ENCODE measurements at places on chromosomes 3 and 15. TPM values are rescaled to one million over a fixed set of nuclear protein-coding genes. Genes with fewer than 3 reads are reported as not detected.

GRCh38 chr3:193520738-193521137 lies 34.0 kb downstream of the ATP13A4 start:
- H3K4me3 ChIP-seq: no peak overlapping the region
- DNase-seq: no peak
- H3K27me3 ChIP-seq: no peaks in the 10 kb centered on the region
- no peaks in the 10 kb centered on the region for H3K4me1 ChIP-seq
- H3K36me3 ChIP-seq: peaks cover 1% of the 10 kb centered on the region
- no peak overlapping the region for H3K27ac ChIP-seq

GRCh38 chr3:109339714-109340648 lies 2.6 kb upstream of the DPPA4 start:
- H3K36me3 ChIP-seq: peaks cover 2% of the 10 kb centered on the region
- H3K4me1 ChIP-seq: peaks cover 10% of the 10 kb centered on the region
- no peak for DNase-seq
- H3K27me3 ChIP-seq: peaks cover 44% of the 10 kb centered on the region
- H3K27ac ChIP-seq: no peak overlapping the region

Gene PLSCR5
- not detected for total RNA-seq

Gene PGBD4
- total RNA-seq: 2.8 TPM

Gene NR1D2
- 4.8 TPM for total RNA-seq

Gene CD200
- 32.7 TPM for total RNA-seq

DNA sequence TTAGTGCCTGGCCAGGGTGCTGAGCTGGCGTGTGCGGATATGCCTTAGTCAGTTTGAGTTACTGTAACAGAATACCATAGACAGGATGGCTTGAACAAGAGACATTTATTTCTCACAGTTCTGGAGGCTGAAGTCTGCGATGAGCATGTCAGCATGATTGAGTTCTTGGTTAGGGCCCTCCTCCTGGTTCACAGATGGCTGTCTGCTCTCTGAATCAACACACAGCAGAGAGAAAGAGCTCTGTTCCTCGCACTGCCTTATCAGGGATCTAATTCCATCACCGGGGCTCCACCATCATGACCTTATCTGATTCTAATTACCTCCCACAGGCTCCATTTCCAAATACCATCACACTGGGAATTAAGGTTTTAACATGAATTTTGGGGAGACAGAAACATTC lies 386.6 kb upstream of the DPH6 start:
- no peak for DNase-seq
- H3K27me3 ChIP-seq: no peaks in the 10 kb centered on the region
- H3K4me3 ChIP-seq: no peak overlapping the region
- H3K4me1 ChIP-seq: no peaks in the 10 kb centered on the region

- no peaks in the 10 kb centered on the region for H3K36me3 ChIP-seq
- H3K27me3 ChIP-seq: peaks cover 4% of the 10 kb centered on the region
- DNase-seq: no peak
- no peak overlapping the region for H3K4me3 ChIP-seq
Observed at GRCh38 chr3:152030320-152030719, 156.9 kb downstream of the SUCNR1 start.

GRCh38 chr3:61117045-61117898 lies 134.0 kb downstream of the FHIT start:
- no peak overlapping the region for H3K4me3 ChIP-seq
- DNase-seq: no peak
- H3K27ac ChIP-seq: no peak overlapping the region

- H3K4me3 ChIP-seq: no peak overlapping the region
- H3K27ac ChIP-seq: no peak overlapping the region
- H3K4me1 ChIP-seq: no peaks in the 10 kb centered on the region
- no peaks in the 10 kb centered on the region for H3K36me3 ChIP-seq
- H3K27me3 ChIP-seq: peaks cover 12% of the 10 kb centered on the region
- DNase-seq: no peak
Observed at GRCh38 chr15:33608714-33609113, 297.9 kb downstream of the RYR3 start.

DNA sequence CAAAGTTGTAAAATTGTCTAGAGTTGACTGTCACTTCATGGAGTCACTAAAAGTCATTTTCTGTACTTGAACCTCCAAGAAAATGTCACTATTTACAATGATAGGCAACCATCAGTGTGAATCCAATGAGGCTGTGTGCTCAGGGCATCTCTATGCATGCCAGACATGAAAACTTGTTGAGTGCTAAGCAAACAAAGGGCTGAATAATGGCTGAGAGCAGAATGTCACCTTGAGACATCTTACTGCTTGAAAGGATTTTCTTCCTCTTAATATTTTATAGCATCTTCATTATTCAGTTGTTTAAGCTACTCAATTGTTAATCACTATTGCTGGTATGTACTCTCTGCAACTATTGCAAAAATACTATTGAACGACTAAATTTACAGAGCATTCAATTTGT lies 184.7 kb downstream of the PLCH1 start:
- H3K4me1 ChIP-seq: peaks cover 8% of the 10 kb centered on the region
- no peaks in the 10 kb centered on the region for H3K36me3 ChIP-seq
- H3K4me3 ChIP-seq: no peak overlapping the region

DNA sequence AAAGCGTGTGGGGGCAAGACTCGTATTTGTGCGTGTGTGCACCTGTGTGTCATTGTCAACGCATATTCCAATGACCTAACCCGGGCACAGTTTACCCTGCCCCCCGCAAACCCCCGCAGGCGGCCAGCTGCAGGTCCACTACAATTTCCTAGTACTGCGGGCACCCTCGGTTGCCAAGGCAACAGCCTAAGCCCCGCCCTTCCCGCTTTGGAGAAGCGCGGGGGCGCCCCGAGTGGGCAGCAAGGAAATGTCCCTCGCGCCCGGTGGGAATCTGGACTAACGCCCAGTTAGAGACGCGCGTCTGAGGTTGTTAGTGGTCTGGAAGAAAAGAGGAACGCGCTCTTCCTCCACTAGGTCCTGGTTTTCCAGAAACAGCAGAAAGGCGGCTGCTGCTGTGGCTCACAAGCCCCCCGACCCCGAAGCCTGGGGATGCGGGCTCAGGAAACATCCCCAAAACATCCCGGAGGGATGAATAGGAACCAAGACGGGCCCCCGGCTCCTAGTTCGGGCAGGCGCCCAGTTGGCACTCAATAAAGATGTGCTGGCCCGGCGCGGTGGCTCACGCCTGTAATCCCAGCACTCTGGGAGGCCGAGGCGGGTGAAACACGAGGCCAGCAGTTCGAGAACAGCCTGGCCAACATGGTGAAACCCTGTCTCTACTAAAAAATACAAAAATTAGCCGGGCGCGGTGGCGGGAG lies 1.1 kb downstream of the ABHD14A start:
- H3K4me1 ChIP-seq: peaks cover 24% of the 10 kb centered on the region
- peak; percentile 48 for DNase-seq
- H3K4me3 ChIP-seq: peak overlapping the region; percentile 83
- H3K36me3 ChIP-seq: peaks cover 2% of the 10 kb centered on the region
- no peak overlapping the region for H3K27ac ChIP-seq

GRCh38 chr3:129195731-129196256 lies 12.1 kb upstream of the CNBP start:
- peak overlapping the region; percentile 8 for H3K27ac ChIP-seq
- no peaks in the 10 kb centered on the region for H3K36me3 ChIP-seq
- no peaks in the 10 kb centered on the region for H3K27me3 ChIP-seq
- no peak for DNase-seq
- H3K4me1 ChIP-seq: peaks cover 7% of the 10 kb centered on the region
